Renal cortex interstitium (tissue), 15 donors: ENCODE measurements at places on chromosomes 3 and 15. TPM values are rescaled to one million over a fixed set of nuclear protein-coding genes. Genes with fewer than 3 reads are reported as not detected.
A peak's percentile ranks its signal among the peaks of the same experiment; 100 is the strongest.

GRCh38 chr3:54963641-54964040 lies 35.8 kb upstream of the LRTM1 start:
- no peak for DNase-seq

The CMTM7 gene
- polyA plus RNA-seq: 50.1 TPM

- no peak for DNase-seq
Measured at GRCh38 chr3:11143476-11143875, 10.8 kb upstream of the HRH1 start.

GRCh38 chr3:156604064-156604641 lies 49.2 kb upstream of the SSR3 start:
- DNase-seq: no peak

GRCh38 chr15:94263341-94264273 lies 32.2 kb downstream of the MCTP2 start:
- no peak for DNase-seq

DNA sequence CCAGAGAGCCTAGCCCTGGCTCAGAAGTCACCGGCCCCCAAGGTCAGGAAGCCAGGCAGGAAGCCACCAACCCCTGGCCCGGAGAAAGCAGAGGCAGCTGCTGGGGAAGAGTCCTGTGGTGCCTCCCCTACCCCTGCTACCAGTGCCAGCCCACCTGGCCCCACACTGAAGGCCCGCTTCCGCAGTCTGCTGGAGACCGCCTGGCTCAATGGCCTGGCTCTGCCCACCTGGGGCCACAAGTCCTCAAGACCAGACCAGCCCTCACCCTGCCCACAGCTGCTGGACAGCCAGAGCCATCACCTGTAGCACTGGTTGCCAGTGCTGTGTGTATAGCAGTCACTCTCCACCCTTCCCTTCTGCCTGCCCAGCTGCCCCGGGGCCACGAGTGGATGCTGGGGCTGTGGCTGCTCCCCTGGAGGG lies 9.1 kb downstream of the C15orf39 start:
- no peak for DNase-seq

DNA sequence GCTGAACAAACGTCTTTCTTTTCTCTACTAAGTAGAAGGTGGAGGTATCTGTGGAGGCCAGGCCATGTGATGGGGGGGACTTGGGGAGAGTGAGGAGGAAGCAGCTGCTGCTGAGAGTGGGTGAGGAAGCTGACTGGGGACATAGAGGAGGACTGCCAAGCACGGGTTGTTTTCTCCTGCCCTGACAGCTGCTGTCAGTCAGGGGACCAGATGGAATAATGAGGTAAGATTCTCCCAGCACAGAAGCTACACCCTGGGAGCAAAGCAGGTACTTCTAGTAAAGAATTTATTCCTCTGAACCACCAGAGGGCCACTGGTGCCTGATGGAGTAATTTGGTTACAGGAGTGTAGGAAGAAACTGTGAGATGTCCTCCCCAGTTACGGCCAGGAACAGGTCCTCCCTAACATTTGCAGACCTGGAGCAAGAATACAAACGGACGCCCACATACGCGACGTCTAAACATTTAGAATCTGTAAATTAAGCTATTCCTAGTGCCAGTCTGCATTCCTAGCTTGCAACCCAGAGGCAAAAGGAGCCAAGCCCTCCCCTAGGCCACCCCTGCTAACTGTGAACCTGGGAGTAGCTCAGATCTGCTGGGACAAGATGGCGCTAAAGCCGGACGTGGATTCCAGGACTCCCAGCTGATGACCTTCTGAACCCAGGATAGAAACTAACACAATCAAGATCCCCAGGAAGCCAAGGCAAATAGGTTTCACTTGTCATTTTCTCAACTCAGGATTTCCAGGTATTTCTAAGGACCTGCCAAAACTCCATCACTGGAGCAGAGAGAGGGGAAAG lies 14.8 kb downstream of the CRYGS start:
- DNase-seq: no peak

- DNase-seq: peak; percentile 20
Measured at GRCh38 chr3:115469649-115470048, 153.7 kb upstream of the GAP43 start.

The SCG5 gene
- polyA plus RNA-seq: 31.4 TPM

DNA sequence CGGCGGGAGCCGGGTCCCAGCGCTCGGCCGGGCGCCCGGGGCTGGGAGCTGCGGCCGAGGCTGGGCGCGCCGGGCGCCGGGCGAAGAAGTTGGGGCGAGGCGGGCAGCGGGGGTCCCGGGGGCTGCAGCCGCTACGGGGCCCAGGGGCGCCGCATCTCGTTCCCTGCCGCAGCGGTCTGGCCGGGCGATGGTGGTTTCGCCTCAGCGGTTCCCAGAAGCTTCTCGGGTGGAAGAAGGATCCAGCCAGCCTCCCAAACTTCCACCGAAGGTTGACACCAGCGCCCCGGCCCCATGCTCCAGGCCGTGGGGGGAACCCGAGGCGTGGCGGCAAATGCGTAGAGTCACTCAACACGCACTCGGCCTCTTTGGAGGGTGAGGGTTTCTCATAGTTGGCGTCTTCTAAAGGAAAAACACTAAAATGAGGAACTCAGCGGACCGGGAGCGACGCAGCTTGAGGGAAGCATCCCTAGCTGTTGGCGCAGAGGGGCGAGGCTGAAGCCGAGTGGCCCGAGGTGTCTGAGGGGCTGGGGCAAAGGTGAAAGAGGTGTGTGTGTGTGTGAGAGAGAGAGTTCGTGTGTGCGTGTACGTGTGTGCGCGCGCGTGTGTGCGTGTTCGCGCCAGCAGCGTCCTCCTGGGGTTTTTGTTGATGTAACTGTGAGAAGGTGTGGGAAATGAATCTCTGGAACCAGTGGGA lies 940 bp downstream of the BOC start:
- DNase-seq: no peak

GRCh38 chr3:185089343-185089742 lies 63.5 kb downstream of the C3orf70 start:
- DNase-seq: no peak

DNA sequence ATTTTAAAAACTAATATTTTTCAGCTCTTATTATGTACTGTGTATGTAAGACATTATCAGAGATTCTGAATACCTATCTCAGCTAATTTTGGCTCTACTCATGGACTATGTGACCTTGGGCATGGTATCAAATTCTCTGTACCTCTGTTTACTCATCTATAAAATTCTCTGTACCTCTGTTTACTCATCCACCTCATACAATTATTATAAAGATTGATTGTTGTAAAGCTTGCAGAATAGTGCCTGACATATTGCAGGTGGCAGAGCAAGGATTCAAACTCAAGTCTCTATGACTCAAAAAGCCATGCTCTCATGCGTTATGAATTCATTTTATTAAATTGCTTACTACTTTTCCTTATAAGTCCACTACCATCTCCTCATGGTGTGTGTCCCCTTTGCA lies 151.9 kb upstream of the ARL6 start:
- no peak for DNase-seq

DNA sequence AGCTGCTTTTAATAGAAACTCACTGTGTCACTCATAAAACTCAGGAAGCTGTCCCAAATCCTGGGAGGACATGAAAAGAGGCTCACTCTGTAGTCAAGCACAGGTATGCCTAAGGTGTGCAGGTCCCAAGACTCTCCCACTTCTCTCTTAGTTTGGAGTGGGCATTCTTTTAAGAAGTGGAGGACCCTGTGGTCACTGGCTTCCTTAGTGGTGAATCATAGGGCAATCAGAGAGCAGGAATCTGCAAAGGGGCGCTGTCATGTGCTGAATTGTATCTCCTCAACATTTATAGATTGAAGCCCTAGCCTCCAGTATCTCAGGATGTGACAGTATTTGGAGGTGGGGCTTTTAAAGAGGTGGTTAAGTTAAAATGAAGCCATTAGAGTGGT lies 47.2 kb upstream of the ZBTB38 start:
- DNase-seq: no peak

The TP63 gene
- 1.2 TPM for polyA plus RNA-seq

- DNase-seq: peak; percentile 39
Measured at GRCh38 chr15:78034495-78035191, 42.9 kb downstream of the TBC1D2B start.

The SAMMSON gene
- polyA plus RNA-seq: not detected

- no peak for DNase-seq
Measured at GRCh38 chr3:86969500-86970189, 21.3 kb downstream of the VGLL3 start.

GRCh38 chr3:69425249-69425648 lies 39.4 kb upstream of the FRMD4B start:
- DNase-seq: no peak

DNA sequence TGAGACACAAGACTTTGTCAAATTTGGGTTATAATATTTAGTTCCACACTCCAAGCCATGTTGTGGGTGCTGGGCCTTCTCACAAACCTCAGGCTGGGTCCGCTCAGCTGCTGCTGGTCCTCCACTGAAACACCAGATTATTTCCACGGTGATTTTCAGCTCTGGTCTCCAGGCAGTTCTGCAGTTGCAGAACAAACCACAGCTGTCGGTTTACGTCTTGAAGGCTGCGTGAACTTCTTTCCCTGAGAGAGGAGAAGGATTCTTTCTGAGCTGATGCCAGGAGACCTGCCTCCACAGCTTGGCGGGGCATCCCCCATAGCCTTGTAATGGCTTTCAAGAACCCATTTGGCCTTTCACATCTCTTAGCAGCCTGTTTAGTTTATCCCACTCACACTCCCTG lies 16.2 kb downstream of the GALNT15 start:
- no peak for DNase-seq

The MYO1E gene
- polyA plus RNA-seq: 193 TPM

- no peak for DNase-seq
Measured at GRCh38 chr3:61687206-61687605, 125.8 kb downstream of the PTPRG start.

The GAP43 gene
- polyA plus RNA-seq: 0.57 TPM

GRCh38 chr3:128226795-128227395 lies 73.6 kb downstream of the EEFSEC start:
- DNase-seq: no peak

The C2CD4A gene
- polyA plus RNA-seq: 0.34 TPM

DNA sequence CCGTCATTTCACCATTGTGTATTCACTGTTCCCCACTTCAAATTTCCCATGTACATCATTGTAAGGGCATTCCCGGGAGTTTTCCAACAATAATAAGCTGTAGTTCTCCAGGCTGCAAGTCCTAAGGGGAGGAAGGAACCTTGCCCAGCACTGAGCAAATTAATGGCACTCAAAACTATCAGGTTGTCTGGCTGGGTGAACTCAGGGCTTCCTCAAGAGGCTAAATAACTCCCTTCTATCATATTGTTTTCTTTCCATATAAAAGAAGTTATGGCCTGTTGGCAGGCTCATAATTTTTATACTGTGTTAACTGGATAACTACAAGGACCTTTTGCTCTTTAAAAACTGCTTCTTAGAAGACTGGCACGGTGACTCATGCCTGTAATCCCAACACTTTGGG lies 71.4 kb downstream of the SEMA6D start:
- no peak for DNase-seq

DNA sequence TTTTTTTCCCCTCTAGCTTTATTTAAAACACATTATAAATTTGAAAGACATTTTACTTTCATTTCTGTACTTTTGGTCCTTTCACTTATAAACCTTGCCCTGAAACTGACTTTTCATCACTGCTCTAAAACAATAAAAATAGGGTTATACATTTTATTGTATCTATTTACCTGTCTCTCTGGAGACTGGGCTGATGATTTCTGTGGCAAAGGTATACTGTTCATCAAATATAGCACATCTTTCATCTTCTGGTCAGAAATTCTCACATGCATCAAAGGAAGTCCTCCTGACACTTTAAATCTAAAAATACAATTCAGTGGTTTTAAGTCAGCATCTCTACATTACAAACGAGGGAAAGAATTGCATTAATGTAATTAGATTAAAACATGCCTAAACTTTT lies 86.1 kb downstream of the VPS13C start:
- no peak for DNase-seq

DNA sequence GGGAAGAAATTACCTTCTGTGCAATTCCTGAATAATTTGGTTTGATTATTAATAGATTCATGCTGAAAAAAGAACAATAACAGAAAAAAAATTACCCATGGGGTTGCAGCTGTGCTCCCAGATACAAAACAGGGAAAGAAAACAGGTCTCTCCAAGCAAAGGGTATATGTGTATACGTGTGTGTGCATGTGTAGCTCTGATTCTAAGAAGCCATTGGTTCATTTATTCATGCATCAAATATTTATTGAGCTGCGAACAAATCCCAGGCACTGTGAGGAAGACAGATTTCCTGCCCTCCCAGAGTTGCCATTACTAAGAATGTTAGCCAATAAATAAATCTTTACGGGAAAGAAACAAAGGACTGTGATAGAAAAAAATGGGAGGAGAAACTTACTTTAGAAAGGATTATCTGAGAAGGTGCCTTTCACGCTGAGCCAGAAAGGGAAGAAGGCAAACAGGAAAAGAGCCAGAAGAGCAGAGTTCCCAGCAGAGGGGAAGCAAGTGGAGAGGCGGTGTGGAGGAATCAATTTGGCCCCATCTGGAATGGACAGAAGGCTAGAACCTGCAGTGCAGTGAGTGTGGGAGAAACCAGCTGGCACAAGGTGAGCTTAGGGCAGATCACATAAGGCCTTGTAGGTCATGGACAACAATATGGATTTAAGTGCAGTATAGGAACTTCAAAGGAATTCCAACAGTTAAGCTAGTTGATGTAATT lies 20.7 kb downstream of the CHL1 start:
- no peak for DNase-seq

GRCh38 chr3:184144505-184144904 lies 9.3 kb downstream of the EIF2B5 start:
- no peak for DNase-seq

GRCh38 chr3:136958939-136959338 lies 1.2 kb downstream of the IL20RB start:
- DNase-seq: no peak

DNA sequence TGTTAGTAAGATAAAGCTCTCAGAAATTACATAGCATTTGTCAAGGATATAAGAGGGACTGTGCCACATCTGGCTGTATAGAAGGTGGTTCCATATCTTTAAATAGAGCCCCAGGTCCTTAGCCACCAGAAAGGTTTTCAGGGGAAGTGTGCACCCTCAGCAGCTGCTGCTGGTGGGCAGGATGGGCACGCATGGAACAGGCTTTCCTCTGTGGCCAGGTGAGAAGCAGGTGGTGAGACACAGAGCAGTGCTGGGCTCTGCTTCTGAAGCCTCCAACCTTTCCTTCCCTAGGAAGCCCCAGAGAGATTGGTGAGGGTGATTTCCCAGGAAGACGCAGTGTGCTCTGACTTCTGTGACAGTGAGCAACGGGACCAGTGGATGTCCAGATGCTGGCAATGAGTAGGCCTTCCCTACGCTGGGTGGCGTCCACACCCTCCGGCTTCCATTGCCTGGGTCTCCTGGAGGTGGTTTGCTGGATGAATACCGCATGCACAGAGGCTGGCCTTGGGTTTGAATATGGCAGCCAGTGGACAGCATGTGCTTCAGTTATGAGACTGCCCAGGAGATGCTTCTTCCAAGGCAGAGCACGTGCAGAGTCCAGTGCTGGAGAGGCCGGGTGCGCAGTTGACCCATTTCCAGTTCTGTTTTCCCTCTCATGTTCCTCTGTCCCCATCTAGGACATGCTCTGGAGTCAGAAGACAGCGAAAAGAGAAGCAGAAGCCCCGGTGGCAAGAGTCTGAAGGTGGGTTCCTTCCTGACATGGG lies 52.7 kb upstream of the POLG start:
- no peak for DNase-seq
